ENCODE measurements at places on chromosomes 3 and 15. TPM values are rescaled to one million over a fixed set of nuclear protein-coding genes. Genes with fewer than 3 reads are reported as not detected.

SCAMP2 gene
- 46.0 TPM for total RNA-seq

TM4SF4 gene
- not detected for total RNA-seq

CHD2 gene
- 67.0 TPM for total RNA-seq

SAXO2 gene
- 0.17 TPM for total RNA-seq

LEKR1 gene
- 0.14 TPM for total RNA-seq

DNASE1L3 gene
- 1.7 TPM for total RNA-seq

GOLGA6A gene
- not detected for total RNA-seq

SLC9C1 gene
- total RNA-seq, result 0.85 TPM

LRRIQ4 gene
- not detected for total RNA-seq

TRIM59 gene
- 19.7 TPM for total RNA-seq

MEX3B gene
- 11.6 TPM for total RNA-seq

CDHR4 gene
- total RNA-seq, result not detected

GASK1A gene
- total RNA-seq, result not detected

GOLGA8G gene
- not detected for total RNA-seq

GOLGA8M gene
- 0.51 TPM for total RNA-seq
